Cerebellum (tissue), 4 donors: ENCODE measurements at places on chromosomes 4 and X. TPM values are rescaled to one million over a fixed set of nuclear protein-coding genes. Genes with fewer than 3 reads are reported as not detected.

Gene SPRY1
- 29.6 TPM for total RNA-seq

DNA sequence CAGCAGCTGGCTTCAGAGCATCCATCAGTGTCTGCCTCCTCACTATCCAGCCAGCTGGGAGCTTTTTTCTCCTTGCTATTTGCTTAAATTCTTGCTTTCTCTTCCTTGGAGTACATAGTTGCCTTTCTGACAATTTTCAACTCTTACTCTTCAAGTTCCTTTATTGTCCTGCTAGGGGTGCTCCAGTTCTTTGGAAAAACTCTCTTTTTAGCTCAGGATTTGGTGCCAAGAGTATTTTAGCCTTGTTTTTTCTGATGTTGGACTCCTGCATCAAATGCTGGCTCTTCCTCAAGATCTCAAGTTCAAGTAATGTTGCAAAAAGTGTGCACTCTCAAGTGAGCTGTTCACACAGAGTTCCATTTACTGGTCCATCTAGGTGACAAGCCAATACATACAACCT lies 126.4 kb downstream of the KDR start:
- DNase-seq = no peak

DNA sequence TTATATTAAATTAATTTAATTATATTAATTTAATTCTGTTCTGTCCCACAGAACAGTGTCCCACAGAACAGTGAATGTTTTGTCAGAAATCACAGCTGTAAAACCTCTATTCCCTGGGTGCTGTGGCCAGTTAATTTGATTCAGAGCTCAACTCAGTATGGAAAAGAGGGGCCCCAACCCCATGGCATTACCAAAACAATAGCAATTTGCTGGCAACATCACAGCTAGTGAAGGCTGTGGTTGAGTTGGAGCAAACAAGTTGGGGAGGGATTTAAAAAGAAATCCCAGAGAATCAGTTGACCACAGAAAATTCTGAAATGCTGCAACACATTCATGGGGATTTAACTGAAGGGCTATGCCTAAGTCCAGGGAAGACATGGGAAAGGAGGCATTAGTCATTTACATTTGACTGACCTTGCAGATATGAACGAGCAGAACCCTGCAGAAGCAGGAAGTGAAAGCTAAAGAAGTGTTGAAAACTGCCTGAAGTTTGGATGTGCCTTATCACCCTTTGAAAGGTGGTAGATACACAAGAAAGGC lies 30.1 kb downstream of the PDHA2 start:
- DNase-seq = no peak

- DNase-seq = no peak
Observed at GRCh38 chr4:187184508-187184907, 460.9 kb upstream of the FAT1 start.
